ENCODE measurements at places on chromosomes 7 and 10.
A peak's percentile ranks its signal among the peaks of the same experiment; 100 is the strongest.

DNA sequence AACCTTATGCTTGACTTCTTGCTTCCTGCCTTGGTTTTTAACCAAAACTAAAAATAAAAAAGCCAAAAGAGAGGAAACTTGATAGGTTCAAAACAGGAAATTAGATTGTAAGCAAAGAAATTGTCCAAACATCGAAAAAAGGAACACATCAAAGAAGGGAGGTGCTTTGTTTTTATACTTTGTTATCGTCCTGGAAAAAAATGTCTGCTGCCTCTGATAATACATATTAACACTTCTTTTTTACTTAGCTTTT, 286.6 kb upstream of the C7orf33 start:
- no peak for DNase-seq

GRCh38 chr7:102152672-102153598, 133.7 kb upstream of the SH2B2 start:
- DNase-seq, result peak; percentile 52

GRCh38 chr10:21926358-21926925, 77.1 kb downstream of the DNAJC1 start:
- no peak for DNase-seq

- DNase-seq, result peak; percentile 93
Observed at GRCh38 chr7:73521636-73522104, 423 bp downstream of the BAZ1B start.

DNA sequence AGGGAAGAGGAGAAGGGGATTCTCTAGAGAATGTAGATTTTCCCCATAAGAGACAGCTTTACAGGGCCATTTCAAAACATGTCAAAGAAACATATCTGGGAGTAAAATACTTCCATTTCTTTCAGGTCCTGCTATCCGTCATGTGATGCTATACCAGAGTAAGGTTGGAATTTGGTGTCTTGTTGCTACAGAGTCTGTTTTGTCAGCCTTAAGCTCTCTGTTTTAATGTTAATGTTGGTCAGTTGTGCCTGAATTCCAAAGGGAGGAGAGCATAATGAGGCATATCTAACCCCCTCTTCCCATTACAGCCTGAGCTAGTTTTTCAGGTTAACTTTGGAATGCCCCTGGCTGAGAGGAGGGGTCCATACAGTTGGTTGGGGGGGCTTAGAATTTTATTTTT, 94.7 kb upstream of the CCDC71L start:
- no peak for DNase-seq

DNA sequence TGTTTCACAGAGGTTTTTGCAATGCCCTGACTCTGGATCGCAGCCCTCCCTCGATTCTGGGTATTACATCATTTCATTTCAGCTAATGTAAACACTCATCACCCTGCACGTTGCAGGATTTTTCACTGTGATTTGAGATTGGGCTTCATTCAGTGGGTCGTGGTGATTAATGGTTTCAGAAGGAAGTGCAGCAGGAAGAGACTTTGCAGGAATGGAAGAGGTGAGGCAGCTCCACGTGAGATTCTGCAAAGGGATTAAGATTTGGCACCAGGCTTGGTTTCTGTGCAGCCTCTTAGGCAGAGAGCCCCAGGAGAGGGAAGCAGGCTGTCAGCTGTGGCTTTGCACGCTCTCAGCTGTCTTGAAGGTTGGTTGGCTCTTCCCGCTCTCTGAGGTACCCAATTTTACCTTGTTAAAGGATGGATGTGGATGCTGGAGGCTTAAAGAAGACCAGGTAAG, 95.2 kb downstream of the PLCE1 start:
- DNase-seq, result peak; percentile 42

DNA sequence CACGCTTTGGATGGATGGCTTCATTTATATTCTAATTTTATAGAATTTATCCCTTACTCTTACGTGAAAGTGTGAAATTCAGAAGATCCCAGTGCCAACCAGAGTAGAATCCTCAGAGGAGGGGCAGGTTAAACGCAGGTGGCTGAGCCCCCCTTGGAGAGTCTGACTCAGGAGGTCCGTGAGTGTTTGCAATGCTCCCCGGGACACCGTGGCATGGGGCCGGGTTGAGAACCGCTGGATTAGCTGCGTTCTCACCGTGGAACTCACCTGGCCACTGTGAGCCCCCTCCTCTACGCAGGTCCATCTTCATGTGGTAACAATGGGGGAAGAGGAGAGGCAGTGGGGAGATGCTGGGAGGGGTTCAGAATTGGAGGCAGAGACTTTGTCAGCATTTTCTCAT, 638.0 kb upstream of the MKI67 start:
- DNase-seq, result no peak

GRCh38 chr7:48042216-48042615, 6.9 kb downstream of the C7orf57 start:
- DNase-seq, result no peak

DNA sequence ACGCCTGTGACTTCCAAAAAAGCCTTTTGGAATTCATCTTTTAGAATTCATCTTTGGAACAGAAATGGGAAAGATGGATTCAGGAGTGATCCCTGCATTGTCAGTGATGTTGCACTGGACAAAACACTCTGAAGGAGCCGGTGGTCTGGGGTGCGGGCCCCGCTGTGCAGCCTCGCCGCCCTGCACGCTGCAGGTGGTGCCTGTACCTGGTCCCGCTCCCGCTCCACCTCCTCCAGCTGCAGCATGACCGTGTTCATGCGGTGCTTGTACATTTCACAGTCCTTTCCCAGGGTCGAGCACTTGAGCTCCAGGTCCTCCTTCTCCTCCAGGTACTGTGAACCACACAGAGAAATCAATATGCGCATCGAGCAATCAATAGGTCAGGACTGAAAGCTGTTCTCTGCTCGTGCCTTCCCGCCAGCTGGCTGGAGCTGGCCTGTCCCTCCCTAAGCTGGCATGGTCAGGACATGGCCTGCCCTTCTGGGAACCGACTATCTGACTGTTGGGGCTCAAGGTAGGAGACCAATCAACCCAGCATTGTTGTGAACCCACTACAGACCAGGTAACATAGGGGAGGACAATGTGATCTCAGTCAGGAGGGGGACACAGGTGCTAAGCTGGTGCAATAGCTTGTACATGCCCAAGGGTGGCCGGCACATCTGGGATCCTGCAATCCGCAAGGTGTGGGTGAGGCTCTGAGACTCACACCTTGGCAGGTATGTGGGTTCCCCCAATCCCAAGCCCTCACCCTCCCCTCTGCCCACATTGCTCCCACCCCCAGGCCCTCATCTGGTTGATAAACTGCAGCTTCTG, 93.8 kb upstream of the GNA12 start:
- DNase-seq, result no peak

GRCh38 chr7:10724449-10724848, 249.2 kb upstream of the PHF14 start:
- DNase-seq, result no peak

- peak; percentile 8 for DNase-seq
Observed at GRCh38 chr7:70306173-70306572, 707.9 kb downstream of the AUTS2 start.

- no peak for DNase-seq
Observed at GRCh38 chr7:112707655-112708054, 82.5 kb downstream of the TMEM168 start.

GRCh38 chr7:65475040-65475726, 101.5 kb downstream of the ZNF92 start:
- no peak for DNase-seq

DNA sequence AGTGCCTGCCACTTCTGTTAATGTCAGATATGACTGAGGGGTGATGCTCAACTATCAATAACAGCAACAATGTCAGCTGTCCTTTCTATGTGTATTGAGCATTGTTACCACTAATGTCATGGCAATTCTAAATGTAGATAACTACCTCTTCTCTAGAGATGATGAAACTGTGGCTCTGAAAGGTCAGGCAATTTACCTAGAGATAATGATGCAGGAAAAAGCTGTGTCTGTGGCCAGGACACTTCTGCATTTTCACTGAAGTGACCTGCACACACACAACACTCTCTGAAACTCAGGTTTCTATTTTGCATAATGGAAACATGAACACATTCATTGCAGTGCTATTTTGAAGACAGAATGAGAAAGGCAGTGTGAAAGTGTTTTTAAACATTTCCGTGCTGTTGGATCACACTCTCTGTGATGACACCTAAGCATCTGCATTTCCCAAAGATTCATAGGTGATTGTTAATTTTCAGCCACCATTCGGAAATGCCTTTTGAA, 148.2 kb downstream of the KCND2 start:
- DNase-seq, result no peak

GRCh38 chr10:61821693-61822092, 79.8 kb upstream of the ARID5B start:
- DNase-seq, result no peak

GRCh38 chr7:131898418-131898817, 342.0 kb upstream of the PODXL start:
- no peak for DNase-seq

DNA sequence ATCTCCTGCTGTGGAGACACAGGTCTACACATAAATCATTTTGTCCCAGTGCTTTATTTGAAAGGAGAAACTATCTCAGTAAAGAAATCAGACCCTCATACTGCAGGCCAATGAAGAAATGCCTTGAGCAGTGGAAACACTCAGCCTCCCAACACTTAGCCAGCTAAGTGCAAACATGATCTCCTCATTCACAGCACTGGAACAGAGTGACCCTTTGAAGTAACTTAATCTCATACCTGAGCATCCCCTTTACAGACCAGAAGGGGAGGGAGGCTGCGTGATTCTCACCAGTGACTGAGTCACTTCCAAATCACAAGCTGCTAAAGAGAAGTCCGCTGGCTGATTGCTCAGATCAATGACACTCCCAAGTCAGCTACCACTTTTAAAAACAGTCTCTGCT, 4.5 kb downstream of the CHST15 start:
- DNase-seq, result no peak

DNA sequence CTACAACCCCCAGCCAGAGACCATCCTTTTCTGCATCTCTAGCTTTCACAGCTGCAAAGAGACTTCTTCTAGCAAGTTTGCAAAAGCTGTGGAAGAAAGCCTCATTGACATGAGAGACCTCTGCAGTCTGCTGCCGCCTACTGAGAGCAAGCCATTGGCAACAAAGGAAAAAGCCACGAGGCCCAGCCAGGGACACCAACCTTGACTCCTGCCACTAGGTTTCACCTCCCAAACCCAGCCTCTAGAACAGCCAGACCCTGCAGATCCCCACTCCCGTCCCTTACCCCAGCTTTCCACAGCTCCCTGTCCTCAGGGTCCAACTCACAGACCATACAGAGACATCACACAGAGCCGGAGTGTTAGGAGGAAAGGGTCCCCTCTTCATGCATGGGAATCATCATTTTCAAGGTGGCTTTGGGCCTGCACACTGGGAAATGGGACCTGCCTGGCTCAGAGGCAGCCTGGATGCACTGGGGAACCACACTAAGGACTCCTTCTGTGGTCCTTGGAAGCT, 14.6 kb upstream of the C10orf53 start:
- no peak for DNase-seq

DNA sequence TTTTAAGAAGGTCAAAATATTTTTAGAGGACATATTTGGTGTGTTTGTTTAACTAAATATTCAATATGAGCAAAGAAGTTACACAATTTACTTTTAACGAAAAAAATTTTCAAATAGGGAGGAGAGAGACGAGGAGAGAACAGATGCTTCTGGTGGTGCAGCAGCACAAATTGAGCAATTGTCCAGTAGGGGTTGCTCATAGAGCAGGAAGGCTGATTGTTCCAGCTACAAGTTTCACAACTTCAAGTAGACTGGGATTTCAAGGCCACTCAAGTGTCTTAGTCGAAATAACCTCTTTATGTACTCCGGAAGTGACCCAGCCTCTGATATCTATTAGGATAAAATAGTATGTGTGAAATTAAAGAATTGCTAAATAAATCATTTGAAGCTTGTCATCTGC, 197.9 kb downstream of the HDAC9 start:
- DNase-seq, result peak; percentile 78

DNA sequence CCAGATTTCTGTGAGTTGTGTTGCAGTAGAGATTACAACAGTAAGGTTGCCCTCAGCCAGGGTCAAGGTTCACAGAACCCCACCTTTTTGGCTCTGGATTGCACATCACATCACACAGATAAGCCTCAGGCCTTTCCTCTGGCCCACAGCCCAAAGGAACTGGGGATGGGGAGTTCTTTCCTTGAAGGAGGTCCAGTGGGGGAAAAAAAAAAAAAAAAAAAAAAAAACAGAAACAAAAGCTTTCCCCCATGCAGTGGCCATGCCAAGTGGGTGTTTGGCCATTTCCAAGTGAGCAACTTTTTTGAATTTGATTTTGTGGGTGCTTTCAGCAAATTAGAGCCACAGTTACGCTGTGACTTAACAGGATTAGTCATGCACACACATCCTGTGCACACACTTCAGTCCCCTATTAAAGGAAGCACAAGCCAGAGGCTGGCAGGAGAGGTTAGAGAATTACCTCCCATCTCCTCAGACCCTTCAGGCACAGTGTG, 79.3 kb upstream of the NANOS1 start:
- peak; percentile 80 for DNase-seq

- DNase-seq, result no peak
Observed at GRCh38 chr10:129788215-129788614, 175.9 kb downstream of the EBF3 start.

GRCh38 chr7:593324-594115, 73.9 kb upstream of the PDGFA start:
- no peak for DNase-seq

DNA sequence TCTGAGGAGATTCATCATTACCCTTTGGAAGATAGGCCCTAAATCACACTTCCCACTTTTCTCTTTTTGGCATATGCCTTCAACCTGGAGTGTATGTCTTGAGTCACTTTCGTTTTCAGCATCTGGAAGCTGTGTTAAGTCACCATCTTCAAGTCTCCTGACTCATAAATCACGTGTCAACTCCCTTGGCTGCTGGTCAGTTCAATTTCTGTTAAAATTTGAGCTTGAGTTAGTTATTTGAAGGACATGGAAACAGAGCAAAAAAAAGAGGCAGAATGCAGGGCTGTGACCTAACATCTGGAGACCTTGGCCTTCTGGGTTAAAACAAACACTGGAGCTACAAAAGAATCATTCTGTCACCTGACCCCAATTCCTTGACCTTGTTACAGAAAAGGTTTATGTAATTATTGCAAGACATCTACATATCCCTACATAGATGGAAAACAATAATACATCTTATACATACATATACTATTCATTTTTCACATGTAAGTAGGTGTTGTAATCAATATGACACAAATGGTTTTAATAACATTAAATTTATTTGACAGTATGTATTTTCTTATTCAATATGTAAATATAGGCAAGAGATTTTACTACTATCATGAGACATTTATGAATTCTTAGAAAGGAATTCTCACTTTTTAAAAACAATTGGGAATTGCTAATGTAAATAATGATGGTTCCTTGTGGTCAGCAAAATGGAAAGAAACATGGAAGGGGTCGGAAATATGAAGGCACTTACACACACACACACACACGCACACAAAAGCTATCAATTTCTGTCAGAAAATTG, 169.7 kb upstream of the PHYHIPL start:
- peak; percentile 25 for DNase-seq

DNA sequence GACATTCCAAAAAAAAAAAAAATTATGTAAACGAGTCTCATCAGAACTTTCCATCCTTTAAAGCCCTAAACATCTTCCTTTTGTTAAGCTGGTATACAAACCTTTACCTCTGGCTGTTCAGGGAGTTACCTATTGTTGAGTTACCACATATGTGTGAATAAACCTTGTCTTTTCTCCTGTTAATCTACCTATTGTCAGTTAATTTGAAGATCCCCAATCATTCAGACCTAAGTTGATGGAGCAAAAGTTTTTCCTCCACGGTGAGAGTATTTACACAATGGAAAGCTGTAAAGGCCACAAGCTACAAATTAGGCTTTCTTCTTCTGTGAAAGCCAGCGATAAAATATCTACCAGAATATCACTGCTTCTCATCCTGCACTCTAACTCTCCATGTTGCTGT, 80.3 kb downstream of the SKAP2 start:
- no peak for DNase-seq

- no peak for DNase-seq
Observed at GRCh38 chr10:35268791-35269257, 67.5 kb upstream of the CCNY start.

GRCh38 chr10:76334255-76334654, 902.8 kb downstream of the LRMDA start:
- no peak for DNase-seq

Data from DMS53 (cell line).